IPS-NIHi11 (cell line): ENCODE measurements at places on chromosomes 6 and 20.
A peak's percentile ranks its signal among the peaks of the same experiment; 100 is the strongest.

DNA sequence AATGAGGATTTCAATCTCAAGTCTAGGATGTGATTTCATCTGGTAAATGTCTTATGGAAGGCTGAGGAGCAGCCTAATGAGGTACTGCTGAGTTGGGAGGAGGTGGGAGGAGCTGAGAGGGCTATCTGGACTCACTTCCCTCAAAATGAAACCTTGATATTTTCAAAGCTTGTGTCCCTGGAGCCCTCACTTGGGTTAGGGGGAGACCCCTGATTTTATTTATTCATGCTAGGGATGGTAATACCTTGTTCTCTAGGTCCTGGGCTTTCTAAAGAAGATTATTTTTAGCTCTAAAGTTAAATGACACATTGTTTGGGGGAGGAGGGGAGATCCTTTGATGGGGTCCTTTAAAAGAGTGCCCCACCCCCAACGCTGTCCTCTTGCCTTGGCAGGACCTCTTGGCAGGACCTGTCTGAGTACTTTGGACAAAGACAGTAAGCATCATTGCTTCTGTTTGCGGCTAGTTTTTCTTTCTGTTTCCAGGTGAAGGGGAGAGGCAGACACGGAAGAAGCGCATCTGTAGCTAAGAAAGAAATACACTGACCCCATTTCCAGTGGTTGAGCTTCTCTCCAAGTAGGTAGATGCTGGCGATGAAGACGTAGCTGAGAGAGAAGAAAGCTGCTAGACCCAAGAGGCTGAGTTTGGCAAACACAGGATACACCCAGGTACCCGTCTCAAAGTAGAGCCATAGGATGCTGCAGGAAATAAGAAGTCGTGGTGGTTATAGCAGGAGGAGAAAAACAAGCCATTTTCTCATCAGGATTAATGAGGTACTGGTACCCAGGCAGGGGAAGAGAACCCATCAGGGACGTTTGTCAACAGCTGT lies 55.6 kb downstream of the ADTRP start:
- DNase-seq = no peak

DNA sequence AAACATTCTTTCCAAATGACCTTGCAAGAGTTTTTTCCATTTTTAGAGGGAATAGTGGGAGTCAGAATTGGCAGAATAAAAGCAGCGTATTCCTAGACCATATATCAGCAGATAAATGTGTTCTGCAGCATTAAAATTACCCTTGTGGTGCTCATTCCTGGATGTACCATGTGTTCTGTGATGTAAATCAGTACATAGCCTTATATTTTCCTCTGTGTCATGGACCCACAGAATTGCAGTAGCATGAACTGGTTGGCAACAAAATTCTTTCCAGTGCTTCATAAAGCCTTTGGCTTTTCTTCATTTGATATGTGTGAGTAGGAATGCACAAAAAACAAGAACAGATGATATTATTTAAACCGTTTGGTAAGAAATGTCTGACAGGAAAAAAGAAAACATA lies 32.5 kb downstream of the ANKEF1 start:
- DNase-seq = no peak

GRCh38 chr20:59786801-59787537 lies 146.5 kb downstream of the SYCP2 start:
- DNase-seq = no peak

DNA sequence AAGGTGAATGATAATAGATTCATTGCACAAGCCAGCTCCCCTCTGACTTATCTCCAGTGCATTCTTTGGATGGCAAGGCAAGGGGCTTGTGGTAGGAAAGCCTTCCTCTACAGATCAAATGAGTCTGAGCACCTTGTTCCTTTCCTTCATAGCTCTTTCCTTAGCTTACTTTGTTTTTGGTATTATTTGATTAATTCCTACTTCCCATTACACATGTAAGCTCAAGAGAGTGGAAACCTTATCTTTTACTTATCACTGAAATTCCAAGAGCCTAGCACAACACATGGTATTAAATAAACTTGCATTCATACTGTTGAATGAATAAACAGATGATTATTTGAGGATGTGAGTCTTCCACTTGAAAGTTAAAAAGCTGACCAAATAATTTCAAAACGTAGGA lies 41.7 kb downstream of the FRK start:
- no peak for DNase-seq

GRCh38 chr20:16007962-16008361 lies 565.3 kb downstream of the KIF16B start:
- peak; percentile 32 for DNase-seq

GRCh38 chr6:38103921-38104320 lies 284.4 kb downstream of the ZFAND3 start:
- no peak for DNase-seq

DNA sequence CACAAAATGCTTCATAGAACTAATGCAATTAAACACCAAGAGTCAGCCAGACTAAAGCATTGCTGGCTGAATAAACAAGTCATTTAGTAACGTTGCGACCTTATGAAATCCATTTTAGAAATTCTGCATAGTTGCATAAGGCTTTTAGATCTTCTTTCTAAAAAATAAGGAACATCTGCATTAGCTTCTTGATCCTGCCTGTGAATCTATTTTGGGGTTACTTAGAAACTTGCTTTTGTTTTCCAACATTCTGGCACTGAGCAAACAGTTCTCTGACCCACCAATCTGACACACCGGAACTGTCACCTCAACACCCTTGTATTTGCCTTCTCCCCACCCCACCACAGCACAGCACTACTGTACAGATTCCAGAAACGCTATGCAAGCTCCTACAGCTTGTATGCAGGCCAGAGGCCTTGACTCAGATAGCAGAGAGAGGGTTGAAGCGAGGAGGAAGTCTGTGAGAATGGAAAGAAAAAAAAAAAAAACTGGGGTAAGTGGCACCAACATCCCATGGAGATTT lies 55.0 kb downstream of the KIF13A start:
- no peak for DNase-seq

DNA sequence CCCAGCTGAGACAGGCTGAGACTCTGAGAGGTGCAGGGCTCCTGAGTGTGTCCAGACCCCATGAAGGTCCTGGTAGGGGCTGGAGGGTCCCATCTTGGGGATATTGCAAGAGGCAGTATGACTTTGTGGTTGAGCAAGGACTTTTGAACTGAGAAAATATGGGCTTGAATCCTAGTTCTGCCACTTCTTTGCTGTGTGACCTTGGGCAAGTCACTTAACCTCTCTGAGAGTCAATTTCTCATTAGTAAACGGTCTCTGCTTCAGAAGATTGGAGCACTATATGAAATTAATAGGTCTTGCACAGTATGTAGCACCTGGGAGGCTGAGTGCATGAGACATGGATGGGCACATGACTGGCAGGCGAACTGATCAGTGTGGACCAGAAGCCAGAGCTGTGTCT lies 42.7 kb downstream of the TFEB start:
- DNase-seq = no peak

GRCh38 chr6:45105170-45105820 lies 222.8 kb upstream of the RUNX2 start:
- no peak for DNase-seq

DNA sequence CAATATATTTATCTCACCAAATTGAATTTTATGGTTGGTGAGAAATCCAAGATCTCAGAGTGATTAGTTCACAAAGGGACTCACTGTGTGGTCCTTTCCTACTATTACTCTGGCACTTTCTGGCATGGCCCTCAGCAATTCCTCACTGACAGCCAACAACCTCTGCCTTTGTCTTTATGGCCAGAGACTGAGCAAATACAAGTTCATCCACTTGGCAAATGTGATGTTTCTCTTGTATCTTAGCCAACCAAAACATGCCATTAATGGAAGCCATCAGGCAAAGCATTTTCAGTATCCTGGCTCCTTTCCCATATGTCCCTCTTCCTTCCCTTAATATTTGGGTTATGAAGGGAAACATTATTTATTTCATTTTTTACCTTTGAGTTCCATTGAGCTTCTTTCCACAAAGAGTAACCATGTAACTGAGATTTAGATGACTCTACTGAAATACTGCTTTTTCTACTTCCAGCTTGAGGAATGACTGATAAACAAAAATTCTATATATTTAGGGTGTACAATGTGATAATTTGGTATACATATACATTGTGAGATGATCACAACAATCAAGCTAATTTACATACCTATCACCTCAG lies 30.8 kb upstream of the SMLR1 start:
- DNase-seq = no peak

DNA sequence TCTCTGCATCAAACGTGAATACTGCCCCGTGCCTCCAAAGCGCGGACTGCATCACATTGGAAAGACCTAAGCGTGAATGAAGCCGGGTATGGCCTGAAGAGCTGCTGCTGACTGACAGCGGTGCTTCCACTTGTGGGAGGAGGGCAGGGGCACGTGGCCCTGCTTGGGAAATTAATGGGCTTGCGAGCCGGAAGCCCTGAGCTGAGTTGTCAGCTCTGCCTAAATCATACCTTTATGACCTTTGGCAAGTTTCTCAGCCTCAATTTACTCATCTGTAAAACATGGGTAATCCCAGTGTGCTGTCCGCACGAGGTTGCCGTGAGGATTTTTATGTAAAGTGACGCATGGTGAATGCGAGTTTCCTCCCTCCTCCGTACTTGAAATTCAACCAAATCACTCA lies 67.0 kb upstream of the FOXQ1 start:
- no peak for DNase-seq

DNA sequence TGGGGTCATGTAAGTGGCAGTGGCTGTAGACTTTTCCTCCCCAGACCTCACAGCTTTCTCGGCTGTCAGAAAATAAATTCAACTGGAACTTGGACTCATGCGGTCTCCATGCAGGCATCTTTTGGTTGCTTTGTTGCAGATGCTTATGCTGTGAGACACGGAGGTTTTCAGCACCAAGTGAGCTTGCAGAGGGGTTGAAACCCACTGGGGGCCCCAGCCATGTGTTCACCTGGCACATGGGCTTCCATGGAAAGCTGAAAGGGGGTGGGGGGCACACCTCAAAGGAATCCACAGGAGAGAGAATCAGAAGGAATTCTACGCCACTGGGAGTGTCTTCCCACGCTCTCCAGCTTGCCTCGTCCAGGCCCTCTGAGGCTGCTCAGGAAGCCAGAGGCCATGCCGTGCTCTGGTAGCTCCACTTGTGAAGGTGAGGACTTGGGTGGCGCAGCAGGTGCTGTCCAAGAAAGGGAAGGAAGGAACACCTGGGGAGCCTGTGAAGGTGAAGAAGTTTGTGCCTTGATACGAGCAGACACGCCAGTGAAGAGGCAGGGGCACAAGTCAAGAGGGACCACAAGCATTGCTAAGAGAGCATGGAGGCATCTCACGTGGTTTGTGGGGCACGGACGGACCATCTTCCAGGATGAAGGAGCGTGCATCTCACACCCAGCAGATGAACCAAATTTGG lies 134.3 kb upstream of the PMEPA1 start:
- DNase-seq = no peak

DNA sequence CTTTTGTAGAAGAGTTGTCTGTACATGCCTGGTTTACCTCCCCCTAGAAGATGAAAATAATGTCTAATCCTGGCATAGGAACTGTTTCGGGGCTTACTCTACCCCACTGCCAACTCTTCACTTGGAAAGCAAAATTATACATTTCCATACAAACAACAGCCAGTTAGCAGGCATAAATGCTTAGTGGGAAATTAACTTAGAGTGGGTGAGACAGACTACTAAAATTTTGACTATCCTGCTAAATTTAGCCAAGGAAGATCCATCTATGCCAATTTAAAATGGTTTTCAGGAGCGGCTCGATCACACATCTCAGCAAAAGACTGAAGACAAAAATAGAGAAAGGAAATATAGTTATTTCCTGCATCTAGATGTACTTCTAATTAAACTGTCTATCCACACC lies 221.2 kb downstream of the TPBG start:
- DNase-seq = no peak

DNA sequence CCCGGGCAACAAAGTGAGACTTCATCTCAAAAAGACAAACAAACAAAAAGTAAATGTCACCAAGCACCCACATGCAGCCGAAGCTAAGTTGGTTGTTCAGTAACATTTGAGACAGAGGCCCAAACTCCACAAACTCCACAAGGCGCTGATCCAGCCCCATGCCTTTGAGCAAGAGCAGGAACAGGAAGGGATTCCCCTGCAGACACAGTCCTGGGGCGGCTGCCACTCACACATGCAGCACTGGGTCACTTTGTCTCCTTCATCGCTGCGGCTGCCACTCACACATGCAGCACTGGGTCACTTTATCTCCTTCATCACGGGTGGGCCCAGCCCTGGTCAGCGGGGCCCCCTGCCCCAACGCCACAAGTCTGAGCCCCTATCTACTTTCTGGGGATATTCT lies 246.9 kb upstream of the RREB1 start:
- no peak for DNase-seq

DNA sequence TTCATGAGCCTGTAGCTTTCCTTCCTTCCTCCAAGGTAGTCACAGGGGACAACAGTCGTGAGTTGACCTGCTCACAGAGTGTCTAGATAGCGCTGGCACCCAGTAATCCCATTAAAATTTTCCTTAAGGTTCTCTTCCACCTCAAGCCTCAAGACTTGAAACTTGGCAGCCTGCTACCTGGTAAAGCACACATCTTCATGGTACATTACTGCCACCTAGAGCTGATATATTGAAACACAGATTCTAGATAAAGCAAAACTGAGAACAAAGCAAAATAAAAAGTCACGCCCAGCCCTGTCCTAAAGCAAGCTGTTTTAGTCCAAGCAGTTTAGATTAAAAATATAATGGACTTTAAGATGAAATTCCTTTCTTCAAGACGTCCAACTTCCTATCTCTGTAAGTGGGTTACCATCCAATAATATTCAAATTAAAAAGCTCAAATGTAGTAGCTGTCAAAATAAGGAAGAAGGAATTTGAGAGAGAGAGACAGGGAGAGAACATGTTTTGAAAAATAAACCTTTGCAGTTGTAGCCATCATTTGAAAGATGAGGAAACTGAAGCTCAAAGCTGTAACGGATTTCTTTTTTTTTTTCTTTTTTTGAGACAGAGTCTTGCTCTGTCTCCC lies 50.7 kb upstream of the CD83 start:
- DNase-seq = peak; percentile 78

DNA sequence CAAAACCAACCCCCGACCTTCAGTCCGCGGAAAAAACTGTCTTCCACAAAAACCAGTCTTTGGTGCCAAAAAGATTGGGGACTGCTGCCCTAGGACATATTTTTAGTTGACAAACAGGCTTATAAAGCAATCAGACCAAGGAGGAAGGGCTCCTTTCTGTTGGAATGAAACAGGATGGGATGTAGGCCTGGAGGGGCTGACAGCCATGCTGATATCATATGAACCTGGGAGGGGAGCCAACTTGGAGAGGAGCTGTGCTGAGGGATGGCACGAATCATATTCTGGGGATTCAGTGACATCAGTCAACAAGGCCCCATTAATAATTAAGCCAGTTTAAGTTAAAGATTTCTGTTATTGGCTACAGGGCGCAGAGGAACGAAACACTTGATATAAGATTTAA lies 225.4 kb upstream of the TSHZ2 start:
- no peak for DNase-seq

DNA sequence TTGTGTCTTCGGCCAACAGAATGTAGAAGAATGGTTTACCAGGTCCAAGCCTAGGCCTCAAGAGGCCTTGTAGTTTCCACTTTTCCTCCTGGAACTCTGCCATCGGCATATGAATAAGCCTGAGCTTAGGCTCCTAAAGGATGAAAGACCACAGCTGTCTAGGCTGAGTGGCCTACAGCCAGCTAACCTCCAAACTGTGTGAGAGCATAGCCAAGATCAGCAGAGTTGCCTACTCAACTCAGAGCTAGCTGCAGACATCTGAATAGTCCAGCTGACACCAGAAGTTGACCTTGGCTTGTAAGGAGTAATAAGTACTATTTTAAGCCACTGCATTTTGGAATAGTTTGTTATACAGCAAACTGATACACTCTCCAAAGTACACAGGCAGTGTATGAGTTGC lies 52.6 kb upstream of the SMIM29 start:
- no peak for DNase-seq

- DNase-seq = no peak
These were observed 134.0 kb upstream of the MARCKS start for GRCh38 chr6:113723182-113723581.

- no peak for DNase-seq
These were observed 6.9 kb downstream of the PSMF1 start for GRCh38 chr20:1125277-1125676.
